ENCODE measurements at places on chromosomes 6 and 20. TPM values are rescaled to one million over a fixed set of nuclear protein-coding genes. Genes with fewer than 3 reads are reported as not detected.

Gene SAMD5
- total RNA-seq, result 9.5 TPM

DNA sequence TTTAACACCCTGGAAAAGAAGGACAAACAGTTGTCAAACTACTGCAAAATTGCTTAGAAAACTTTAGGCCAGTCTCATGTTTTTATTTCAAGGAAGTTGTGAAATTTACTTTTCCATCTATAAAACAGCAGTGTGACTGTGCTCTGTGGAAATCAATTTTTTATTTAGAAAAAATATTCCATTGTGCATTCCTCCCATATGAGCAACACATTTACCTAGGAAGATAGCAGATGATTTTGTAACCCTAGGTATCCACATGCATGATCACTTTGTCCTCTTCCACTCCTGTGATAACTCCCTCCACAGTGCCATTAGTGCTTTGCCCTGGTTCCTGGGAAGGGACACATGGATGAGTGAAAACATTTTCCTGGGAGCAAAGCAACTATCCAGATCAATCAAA is 70.0 kb upstream of the SHLD1 start:
- DNase-seq, result no peak

Gene MYH7B
- 6.1 TPM for total RNA-seq

GRCh38 chr20:21102603-21103311 is 3.4 kb downstream of the LINC00237 start:
- no peak for DNase-seq

Gene PAX1
- total RNA-seq, result 4.1 TPM

Gene TMEM14B
- 102 TPM for total RNA-seq

Gene PTPRK
- total RNA-seq, result 46.3 TPM

Gene VWA7
- total RNA-seq, result 2.3 TPM

GRCh38 chr6:152372945-152373344 is 264.2 kb downstream of the SYNE1 start:
- DNase-seq, result no peak

DNA sequence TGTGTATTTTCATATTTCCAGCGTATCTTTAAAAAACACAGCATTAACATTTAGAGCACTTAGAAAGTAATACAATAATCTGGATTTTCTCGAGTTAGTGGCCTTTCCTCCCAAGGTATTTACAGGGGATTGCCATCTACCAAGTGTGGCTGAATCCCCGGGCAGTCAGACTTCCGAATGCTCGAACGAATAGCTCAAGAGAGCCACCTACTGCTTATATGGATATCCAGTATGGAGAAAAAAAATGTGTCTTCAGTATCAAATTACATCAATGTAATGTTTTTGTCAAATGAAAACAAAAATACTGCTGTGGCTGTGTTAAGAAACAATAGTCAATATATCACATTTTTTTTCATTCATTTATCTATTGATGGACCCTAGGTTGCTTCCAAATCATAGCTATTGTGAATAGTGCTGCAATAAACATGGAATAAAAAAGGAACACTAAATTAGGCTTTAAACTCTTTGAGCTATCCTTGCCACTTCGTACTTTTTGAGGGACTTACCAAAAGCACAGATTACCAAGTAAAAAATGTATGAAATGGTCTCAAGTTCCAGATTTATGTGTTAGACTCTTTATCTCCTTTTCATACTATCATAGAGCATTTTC is 654.5 kb upstream of the PTCHD4 start:
- DNase-seq, result peak; percentile 75

- DNase-seq, result no peak
Measured at GRCh38 chr6:38179794-38180430, 360.4 kb downstream of the ZFAND3 start.

Gene NRSN1
- 0.51 TPM for total RNA-seq

GRCh38 chr6:30075790-30076732 is 492 bp upstream of the RNF39 start:
- DNase-seq, result peak; percentile 44

Gene SPTLC3
- total RNA-seq, result 15.8 TPM

GRCh38 chr20:53575481-53576194 is 18.0 kb downstream of the ZNF217 start:
- DNase-seq, result no peak

Gene TFAP2D
- total RNA-seq, result not detected

- peak; percentile 90 for DNase-seq
Measured at GRCh38 chr6:118748311-118749062, 97.1 kb upstream of the CEP85L start.

DNA sequence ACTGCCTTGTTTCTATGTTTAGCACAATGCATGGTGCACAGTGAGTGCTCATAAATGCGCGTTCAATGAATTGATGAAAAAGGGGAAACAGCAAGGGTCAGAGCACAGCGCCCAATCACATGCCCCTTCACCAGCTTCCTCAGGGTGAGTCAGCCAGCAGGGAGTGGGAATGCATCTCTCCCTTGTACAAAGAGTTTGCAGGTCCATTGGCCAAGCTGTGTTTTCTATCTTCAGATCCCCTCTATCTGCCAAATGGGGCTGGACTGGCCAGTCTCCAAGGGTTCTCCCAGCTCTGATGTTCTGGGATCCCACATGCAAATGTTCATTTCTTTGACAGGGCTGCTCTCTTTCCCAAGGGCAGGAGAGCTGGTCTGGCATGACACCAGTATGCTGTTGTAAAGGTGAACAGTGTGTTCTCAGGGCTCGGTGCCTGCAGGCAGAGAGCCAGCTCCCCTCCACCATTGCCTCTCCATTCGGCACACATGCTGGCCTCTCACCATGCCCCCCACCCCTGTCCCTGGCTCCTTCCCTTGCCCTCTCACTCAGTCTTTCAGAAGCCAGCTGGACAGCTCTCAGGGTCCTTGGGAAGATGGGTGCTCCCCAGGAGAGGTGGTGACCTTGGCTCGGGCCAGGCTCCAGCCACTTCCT is 25.0 kb downstream of the ANGPT4 start:
- peak; percentile 39 for DNase-seq

DNA sequence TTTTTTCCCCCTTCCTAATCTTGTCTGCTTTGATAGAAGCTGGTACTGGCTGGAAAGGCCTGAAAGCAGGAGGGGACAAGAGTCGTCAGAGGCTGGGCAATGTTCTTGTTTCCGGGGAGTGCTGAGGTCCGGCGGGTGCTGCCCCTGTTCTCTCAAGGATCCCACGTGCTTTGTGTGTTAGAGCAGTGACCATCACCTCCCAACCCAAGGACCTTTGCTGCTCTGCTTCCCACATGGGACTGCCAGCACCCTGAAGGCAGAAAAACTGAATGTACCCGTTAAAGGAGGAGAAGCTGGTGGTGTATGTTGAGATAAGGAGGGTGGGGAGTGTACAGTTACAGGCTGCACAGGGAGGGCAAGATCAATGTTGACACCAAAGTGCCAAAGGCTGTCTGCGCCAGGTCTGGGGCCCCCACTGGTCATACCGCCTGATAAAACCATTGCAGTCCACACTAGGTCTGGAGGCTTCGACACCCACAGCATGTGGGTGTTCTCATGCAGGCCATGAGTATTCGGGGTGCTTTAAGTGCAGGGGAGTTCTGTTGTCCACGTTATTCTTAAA is 15.0 kb downstream of the C20orf173 start:
- no peak for DNase-seq

DNA sequence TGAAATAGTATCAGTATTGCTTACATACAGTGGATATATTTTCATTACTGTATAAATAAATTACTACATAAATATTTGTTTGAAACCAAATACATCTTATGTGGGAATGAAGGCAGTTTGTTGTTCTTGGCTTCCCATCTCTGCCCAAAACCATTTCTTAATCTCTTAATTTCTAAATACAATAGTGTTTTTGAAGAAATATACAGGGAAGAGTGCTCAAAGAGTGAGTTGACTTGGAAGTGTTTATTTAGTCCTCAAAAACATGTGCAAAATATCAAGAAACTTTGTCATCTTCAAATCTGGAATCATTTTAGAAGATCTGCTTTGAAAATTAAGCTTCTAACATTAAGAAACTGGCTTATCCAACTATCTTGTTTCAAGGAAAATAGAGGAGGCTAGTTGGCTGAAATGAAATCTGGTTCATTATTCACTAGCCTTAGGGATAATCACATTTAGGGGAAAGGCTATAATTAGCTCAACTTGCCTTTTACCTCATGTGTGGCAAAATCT is 259.8 kb upstream of the FLRT3 start:
- no peak for DNase-seq

DNA sequence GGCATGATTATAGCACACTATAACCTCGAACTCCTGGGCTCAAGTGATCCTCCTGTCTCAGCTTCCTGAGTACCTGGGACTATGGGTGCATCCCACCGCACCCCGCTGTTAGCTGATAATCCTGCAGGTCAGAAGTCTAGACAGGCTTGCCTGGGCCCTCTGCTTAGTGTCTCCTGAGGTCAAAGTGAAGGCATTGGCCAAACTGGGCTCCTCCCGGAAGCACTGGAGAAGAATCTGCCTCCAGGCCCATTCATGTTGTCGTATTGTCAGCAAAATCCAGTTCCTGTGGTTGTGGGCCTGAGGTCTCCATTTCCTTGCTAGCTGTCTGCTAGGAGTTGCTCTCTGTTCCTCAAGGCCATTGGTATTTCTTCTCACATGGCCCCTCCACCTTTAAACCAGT is 6.3 kb upstream of the MROH8 start:
- no peak for DNase-seq

Gene RSPH9
- total RNA-seq, result 0.41 TPM

DNA sequence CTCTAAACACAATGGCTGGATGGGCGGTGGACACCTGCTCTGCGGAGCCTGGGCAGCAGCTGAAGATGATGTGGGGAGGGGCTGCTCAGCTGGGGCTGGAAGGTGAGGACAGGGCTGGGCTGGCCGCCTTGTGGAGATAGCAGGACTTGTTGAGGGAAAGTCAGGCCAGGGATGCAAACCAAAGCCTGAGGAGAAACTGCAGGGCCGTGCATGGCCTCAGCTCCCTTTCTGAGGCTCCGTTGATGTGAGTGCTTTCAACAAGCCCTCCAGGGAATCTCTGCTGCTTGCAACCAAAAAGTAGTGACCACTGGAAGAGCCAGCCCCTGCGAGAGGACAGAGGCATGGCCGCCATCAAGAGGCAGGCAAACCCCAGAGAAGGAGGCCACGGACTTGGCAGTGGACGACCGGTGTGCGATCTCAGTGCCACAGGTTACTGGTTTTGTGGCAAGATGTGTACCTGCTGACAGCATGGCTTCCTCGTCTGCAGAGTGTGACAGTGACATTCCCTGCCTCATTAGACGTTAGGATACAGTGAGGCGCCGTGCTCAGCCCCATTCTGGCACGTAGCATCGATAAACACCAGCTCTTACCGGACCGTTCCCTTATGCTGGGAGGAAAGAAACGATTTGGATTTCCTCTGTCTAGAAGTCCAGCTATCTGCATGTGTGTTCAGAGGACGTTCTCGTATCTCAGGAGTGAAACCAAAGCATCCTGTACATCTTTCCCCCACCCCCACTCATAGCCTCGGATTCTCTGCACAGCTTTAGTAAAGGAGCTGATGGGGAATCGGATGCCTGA is 37.9 kb downstream of the ERMARD start:
- DNase-seq, result peak; percentile 9

DNA sequence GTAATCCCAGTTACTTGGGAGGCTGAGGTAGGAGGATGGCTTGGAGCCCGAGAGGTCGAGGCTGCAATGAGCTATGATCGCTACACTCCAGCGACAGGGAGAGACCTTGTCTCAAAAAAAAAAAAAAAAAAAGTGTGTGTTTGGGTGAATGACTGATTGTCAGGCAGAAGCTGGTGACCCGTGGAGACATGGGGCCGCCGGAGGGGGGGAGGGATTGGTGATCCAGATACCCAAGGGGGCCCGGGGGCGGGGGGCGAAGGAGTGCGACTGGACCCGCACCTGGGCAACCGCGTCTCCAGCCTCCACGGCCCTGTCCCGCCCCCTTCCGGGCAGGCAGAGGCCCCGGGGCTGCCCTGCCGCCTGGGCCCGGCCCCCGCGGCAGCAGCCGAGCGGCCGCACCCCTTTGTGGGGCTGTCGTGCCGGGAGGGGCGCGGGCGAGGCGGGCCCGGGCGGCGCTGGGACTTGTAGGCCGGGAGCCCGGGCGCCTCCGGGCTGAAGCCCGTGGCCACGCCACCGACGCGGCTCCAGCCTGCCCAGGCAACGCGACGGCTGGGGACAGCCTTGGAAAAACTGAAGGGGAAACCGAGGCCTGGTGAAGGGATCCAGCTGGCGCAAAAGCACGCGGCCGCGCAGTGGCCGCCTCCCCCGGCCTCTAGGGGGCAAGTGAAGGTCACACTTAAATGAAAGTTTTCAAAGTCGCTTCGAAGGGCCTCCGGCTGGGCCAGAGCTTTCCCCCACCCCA is 2.1 kb upstream of the RBM38 start:
- DNase-seq, result peak; percentile 85

Gene CRISP2
- not detected for total RNA-seq

DNA sequence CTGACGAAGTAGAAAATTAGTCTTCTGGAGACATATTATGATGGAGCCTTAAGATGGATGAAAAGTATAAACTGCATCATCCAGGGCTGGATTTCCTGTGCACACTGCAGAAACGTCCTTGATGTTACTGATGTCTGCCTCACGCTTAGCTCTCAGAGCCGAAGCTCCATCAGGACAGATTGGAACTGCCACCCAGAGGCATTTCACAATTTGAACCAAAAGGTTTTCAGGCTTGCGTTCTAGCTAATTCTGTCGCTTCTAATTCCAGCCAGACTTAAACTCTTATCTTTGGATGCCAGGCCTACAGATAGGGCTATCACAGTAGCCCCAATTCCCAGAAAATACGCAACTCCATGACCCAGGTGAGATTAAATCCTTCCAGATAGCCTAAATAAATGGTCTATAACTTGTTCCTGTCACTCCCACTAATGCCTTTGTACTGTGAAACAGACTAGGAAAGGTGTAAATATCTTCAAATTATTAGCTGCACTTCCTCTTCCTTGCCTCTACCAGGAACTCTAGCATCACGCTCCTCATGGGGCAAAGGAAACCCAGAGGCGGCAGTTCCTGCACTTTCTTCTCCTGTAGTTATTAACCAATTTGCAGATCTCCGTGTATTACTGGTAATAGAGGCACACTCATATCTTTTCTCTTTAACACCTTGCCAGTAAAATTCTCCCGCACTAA is 634.6 kb downstream of the PRKN start:
- no peak for DNase-seq

GRCh38 chr20:52402950-52403349 is 211.4 kb upstream of the ZFP64 start:
- DNase-seq, result no peak

DNA sequence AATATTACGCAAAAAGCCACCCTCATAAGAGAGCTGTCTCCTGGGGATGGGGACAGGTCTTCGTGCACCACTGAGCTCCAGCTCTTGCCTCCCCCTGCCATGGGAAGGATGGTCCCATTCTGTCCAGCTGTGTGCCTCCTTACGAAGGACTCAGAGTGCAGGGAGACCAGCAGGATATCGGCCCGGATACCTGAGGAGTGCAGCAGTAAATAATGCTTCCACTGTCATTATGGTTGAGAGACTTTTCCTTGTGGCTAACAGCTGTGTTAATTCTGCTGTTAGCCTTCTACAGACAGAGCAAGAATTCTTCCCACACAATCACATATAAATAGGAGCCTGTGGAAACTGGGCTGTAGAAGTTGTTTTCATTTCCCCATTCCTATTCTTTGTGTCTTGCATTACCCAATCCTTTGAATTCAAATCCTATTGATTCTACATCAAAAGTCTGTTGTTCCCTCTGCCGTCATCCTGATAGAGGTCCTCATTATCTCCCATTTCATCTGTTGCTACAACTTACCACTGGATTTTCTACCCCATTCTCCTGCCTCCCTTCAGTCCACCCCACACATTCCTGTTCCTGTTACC is 364.6 kb upstream of the SOX4 start:
- DNase-seq, result no peak

Gene SLC23A2
- total RNA-seq, result 14.1 TPM

Gene ZC3H12D
- 0.72 TPM for total RNA-seq

Gene NCOA7
- 28.8 TPM for total RNA-seq
